GM04503 (cell line): ENCODE measurements at places on chromosomes 7 and 10.

- DNase-seq, result no peak
Observed at GRCh38 chr7:76091506-76091905, 43.6 kb downstream of the MDH2 start.

DNA sequence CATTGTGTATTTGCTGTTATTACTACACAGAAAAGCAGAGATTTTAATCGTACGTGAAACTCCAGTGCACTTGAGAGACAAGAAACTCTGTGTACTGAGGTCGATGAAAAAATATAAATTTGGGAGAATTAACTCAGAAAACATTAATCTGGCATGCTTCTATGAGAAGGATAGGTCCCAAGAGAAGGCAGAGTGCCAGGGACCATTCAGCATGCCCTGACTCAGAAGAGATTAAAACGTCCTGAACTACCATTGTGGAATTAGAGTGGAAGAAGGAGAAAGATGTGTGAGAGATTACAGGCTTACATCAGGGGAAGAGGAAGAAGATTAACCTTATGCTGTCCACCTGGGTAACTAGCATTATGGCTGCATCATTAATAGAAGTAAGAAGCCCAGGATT is 72.4 kb downstream of the REEP3 start:
- no peak for DNase-seq

DNA sequence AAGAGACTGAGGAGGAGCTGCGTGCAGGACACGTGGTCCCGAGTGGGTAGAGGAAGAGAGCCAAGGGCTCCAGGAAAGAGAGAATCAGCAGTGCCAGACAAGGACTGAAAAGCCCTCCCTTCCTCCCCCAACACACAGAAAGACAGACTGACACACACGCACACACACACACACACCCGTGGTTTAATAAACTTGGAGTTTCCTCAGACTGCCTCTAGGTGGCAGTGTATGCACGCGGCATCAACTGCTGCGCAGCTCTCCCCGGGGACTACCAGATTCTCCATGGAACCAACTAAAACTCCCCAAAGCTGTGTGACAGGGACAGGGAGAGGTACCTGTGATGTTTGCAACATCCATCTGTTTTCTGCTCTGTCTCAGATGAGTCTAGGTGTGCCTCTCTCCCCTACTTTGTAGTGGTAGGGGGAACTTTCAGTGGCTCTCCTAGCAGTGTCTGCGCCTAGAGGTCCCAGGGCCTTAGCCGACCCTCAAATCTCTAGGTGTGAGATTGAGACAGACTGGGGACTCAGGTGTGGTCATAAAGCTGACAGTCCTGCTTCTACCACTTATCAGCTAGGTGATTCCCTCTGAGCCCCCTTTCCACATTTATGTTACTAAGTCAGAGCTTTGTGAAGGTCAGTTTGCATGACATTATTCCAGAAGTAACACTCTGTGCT is 9.3 kb upstream of the TSPAN14 start:
- DNase-seq, result no peak

- DNase-seq, result no peak
Observed at GRCh38 chr10:23459308-23459939, 20.5 kb downstream of the OTUD1 start.

DNA sequence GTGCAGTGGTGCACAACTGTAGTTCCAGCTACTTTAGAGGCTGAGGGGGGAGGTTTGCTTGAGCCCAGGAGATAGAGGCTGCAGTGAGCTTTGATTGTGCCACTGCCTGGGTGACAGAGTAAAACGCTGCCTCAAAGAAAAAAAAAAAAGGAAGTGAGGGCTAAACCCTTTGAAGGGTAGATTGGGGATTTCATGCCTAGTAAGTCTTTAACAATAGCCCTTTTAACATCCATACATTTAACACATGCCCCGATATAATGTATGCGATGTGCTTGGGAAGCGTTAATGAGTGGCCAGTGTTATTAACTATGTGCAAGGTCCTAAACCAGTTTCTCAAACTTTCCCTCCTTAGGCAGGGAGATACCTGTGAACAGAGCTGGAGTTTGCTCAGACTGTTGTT is 229.2 kb upstream of the HPS1 start:
- no peak for DNase-seq

DNA sequence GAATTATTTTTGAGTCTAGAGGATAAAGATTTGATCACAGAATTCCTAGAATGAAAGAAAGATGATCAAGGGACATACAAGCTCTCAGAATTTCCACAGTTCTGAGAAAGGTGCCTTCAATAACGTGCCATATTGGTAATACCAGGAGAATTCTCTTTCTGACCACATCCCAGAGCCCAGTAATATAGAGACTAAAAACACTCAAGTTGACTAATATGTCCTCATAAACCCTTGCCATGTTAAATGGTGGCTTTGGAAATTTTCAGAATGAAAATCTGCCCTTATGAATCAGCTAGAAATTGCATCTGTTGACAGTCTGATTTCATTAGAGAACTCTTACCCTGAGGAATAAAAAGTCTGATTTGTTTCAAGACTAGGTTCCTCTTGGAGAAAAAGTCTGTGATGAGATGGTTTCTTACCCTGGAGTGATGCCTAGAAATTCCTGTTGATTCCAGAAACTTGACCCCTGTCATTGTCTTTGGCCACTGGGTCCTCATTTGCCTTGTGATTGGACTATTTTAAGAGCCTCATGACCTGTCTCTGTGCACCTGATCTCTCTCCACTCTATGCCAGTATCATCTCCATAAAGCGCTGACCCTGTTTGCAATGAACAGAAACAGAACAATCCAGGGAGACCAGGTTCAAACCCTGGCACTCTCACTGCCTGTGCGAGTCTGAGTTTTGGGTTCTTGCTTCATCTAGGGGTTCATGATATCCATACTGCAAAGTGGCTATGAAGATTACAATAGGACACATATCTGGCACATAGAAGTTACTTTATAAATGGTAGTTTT is 3.3 kb downstream of the IL2RA start:
- DNase-seq, result no peak

DNA sequence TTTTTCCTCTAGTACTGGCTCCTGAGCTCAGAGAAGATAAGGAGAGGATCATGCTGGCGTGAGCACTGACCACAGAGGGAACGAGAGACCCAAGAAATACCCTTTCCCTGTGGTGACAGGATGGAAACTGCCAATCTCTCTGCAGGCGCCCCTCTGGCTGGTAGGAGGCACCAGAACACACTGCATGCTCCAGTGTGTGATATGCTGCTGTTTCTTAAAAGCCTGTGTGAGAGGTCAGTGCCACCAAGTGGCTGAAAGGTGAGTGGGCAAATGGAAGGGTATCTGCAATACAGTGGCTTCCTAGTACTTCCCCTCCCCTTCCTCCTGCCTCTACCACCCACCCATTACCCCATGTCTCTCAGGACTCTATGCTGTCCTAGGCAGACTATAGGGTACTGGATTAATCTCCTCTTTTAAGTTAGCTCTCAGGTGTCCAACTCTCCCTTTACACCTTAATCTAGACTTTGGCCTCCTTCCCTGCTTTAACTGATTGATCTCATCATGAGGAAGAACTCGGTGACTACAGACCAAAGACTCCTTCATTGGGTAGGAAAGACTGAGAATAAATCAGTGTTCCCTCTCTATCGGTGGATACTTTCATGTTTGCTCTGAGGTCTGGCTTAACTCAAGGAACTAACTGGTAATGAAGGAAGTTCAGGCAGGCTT is 283.6 kb downstream of the ADRA2A start:
- DNase-seq, result no peak

GRCh38 chr7:37960483-37960882 is 40.0 kb downstream of the EPDR1 start:
- DNase-seq, result no peak

GRCh38 chr10:124495725-124496124 is 34.1 kb downstream of the LHPP start:
- no peak for DNase-seq

DNA sequence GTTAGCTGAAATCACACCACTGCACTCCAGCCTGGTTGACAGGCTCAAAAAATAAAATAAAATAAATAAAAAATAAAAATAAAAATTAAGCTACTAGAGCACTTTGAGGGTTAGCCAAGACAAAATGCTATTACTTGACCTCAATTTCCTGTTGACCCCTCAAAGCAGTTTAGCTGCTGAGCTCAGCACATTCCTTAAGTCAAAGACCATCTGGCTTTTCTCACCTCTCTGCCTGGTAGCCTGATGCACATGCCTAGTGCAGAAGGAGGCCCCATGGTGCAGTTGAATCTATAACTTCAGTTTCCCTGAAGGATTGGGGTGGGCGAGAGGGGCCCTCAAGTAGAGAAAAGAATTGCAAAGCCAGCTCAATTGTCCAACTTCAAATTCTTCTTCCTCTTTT is 211.1 kb upstream of the GALNT17 start:
- DNase-seq, result no peak

GRCh38 chr7:65953890-65954450 is 28.0 kb downstream of the GUSB start:
- DNase-seq, result no peak

DNA sequence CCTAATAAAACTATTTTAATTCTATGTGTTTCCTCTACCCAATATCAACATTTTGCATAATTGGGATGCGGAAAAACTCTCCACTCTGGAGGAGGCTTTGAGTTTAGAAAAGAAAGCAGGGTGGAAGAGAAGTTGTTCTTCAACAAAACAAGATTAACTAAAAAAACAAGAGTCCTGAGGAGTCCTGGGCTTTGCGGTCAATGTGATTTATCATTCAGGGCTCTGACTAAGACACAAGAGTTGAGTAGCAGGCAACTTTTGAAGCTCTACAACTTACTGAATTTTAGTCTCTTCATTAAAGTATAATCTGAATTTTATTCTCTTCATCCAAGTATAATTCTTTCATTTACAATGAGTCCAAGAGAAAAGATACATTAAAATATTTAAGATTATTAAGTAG is 18.3 kb upstream of the TMEM26 start:
- no peak for DNase-seq

- DNase-seq, result no peak
Observed at GRCh38 chr7:98202367-98203195, 8.7 kb upstream of the BHLHA15 start.

- DNase-seq, result no peak
Observed at GRCh38 chr7:25308246-25308645, 80.0 kb upstream of the NPVF start.

DNA sequence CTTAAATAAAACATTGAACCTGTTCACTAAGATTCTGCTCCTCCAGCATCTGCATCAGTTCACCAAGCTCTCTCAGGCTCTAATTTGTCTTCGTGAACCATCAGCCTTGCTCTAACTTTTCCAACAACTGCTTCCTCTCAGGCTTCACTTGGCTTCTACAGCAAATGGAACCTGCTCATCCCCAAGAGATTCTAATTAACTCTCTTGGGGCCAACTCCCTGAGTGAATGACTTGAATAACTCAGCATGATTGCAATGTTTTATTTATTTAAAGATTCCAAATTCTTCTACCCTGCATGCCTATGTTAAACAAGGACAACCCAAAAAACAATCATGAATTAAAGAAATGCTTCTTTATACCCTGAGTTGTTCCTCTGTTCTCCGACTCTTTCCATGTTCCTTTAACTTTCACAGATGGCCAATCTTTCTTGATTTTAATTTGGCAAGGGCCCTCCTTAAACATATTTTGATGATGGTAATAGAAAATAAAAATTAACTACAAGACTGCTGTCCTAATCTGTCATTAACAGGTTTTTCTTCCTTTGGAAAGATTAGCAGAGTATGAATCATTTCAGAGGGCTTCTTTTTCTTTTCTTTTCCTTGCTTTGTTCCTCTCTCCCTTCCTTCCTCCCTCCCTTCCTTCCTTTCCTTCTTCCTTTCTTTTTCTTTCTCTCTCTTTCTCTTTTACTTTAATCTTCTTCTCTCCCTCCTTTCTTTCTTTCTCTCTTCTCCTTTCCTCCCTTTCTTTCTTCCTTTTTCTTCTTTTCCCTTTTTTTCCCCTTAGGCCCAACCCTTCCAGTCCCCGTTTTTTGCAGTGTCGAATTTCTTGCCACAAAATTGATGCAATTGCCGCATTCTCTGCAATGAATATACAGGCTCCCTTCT is 195.0 kb upstream of the RHOBTB1 start:
- no peak for DNase-seq

- no peak for DNase-seq
Observed at GRCh38 chr7:131532570-131533091, 23.8 kb downstream of the PODXL start.

DNA sequence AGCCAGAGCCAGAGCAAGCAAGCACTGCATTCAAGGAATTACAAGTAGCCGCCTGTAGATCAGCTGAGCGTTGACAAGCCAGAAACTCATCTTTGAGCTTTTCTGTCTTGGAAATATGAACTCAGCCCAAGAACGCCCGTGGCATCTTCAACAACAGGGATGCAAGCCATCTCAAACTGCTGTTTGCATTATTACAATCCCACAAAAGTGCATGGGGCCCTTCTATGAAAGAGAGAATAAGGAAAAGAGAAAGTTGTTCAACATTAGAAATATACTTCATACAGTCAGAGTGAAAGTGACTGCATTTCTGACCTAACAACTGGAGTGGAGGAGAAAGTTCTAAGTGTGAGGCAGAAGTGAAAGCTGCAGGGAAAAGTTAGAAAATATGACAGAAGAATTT is 6.5 kb downstream of the SGCE start:
- peak; percentile 1 for DNase-seq

DNA sequence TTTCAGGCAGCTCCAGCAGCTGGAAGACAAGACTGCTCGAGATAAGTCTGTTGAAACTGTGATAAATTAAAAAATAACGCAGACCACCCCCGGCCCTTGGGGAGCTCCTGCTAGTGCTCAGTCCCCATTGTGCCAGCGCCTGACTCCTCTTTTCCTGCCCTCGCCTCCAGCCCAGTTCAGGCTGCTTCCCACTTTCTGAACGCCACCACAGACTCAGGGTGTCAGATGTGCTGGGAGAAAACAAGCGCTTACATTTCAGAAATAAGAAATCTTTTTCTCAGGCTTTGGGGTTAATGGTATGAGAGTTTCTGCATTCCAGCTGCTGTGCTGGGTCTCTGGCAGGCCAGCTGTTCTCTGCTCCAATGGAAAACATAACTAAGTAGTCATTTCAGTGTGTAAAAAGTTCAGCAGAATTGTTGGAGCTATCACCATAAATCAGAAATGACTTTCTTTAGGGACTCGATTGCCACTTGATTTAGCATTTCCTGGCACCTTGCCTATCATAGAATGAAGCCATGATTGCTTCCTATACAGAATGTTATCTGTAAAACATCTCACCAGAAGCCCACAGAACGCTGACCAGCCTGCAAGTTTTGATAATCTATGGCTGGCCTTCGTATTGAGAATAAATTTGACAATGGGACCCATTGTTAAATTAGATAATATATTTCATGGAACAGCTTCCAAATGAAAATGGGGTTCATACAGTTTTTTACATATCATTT is 257.0 kb upstream of the ZNF32 start:
- no peak for DNase-seq
